ENCODE measurements at places on chromosomes 4 and X.

GRCh38 chr4:184792950-184793555 is 32.7 kb downstream of the ACSL1 start:
- peak; percentile 70 for DNase-seq

GRCh38 chrX:121851033-121851432 is 803.6 kb downstream of the GLUD2 start:
- no peak for DNase-seq

- DNase-seq: no peak
Observed at GRCh38 chr4:1211891-1212545, 36.9 kb downstream of the CTBP1 start.

GRCh38 chrX:154714925-154715324 is 36.0 kb downstream of the GAB3 start:
- DNase-seq: peak; percentile 66

DNA sequence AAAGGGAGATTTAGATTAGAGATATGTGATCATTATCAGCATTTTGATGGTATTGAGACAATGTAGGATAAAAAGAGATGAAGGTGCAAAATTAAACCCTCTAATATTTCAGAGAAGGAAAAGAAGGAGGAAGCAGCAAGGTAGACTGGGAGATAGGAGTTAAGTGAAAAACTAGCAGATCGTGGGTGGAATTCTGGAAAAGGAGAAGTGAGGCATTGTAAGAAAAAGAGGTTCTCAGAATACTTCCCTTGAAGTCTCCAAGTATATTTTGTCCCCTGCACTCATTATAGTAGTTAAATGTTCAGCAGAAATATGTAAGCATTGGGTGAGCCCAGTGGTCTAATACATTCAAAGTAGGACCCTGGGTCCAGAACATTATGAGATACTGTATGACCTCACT is 30.3 kb downstream of the COPS4 start:
- DNase-seq: no peak

DNA sequence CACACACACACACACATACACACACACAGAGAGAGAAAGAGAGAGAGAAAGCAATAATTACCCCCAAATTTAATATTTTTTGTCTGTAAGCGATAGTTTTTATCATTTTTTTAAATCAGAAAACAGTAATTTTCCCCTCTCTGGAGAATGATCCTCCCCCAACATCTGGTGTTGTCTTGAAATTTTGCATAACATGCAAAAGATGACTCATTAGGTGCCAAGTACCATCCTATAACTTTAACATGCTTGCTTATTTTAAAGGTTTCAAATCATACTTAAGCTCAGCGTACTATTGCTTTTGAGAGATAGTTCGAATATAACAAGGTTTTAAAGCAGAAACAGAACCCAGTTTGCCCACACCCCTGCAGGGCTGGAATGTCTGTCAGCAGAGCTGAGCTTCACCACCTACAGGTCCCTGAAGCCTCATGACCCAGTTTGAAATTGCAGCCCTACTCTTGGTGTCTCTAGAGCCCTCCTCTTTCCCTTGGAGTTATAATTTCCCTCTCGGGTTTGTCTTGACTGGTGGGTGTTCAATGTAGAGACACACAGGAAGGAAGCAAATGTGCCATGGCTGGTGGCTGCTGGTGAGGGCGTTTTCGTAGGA is 175.0 kb upstream of the HS3ST1 start:
- DNase-seq: no peak

GRCh38 chr4:94974773-94975172 is 217.0 kb downstream of the BMPR1B start:
- no peak for DNase-seq

DNA sequence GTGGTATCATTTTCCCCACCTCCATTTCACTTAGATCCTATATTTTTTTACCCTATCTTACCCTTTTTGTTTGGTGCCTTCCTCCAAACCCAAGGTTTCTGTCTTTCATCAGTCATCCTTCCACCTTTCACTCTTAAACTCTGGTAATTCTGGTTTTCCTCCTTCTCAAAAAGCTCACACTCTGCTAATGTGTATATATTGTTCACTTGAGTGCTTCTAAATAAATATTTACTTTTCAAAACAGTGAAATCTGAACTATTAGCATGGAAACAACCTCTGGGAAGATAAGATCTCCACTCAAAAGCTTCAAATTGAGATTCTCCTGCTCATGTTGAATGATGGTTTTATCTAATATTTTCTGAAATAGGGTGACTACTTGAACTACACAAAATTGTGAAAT is 21.5 kb downstream of the XIAP start:
- no peak for DNase-seq

DNA sequence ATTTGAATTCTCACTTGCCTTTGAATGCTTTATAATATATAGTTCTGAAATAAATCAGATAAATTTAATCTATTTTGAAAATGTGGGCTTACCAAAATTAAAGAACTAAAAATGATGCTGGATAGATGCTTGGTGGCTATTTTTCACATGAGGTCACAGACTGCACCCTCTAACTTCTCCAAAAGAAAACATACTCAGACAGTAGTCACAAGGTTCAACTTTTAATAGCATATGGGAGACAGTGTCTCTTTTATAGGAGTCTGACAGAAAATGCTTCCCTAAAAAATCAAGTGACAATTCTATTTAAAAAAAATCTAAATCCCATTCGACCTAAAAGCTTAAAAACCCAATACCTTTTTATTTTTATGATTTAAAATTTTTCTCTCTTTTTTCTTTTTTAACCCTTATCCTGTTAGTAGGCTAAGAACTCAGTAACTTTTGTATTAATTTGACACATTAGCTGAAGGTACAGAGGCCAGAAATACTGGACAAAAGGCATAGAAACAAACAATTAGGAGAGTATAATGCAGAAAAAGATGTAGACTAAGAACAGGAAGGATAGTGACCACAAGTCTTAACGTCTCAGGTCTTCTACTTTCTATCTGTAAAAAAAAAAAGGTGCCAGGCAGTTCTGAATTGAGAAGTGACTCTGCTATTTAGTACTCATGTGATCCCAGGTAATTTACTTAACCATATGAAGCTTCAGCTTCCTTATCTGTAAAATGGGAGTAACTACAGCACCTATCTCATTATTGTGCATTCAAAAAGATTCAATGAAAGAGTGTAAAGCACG is 7.6 kb downstream of the TIGD4 start:
- DNase-seq: peak; percentile 47

GRCh38 chrX:5775846-5776430 is 452.7 kb downstream of the NLGN4X start:
- peak; percentile 42 for DNase-seq

GRCh38 chr4:22238742-22239141 is 277.1 kb downstream of the ADGRA3 start:
- DNase-seq: no peak

DNA sequence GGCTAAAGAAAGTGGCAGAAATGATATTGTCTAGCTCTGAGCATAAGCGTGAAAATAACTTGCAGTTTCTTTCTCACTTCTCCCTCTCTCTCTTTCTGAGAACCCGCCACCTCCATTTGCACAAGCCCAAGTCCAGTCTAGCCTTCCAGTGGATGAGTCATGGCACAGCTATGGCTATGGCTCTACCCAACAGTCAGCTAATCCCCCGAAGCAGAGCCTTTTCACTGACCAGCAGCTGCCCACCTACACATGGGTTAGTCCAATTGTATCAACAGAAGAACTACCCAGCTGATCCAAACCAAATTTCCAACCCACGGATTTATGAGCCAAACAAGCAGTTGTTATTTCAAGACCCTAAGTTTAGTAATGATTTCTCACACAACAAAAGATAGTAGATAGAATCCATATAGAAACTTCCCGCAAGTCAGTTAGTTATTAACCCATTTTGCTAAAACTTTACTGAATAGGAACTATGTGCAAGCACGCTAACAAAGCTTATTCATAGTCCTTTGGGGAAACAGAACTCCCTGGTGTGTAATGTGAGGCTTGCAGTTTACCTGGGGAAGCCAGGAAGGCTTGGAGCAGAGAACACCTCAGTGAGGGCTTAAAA is 282.3 kb downstream of the INPP4B start:
- DNase-seq: no peak

GRCh38 chr4:157803421-157803820 is 369.4 kb downstream of the GASK1B start:
- no peak for DNase-seq

DNA sequence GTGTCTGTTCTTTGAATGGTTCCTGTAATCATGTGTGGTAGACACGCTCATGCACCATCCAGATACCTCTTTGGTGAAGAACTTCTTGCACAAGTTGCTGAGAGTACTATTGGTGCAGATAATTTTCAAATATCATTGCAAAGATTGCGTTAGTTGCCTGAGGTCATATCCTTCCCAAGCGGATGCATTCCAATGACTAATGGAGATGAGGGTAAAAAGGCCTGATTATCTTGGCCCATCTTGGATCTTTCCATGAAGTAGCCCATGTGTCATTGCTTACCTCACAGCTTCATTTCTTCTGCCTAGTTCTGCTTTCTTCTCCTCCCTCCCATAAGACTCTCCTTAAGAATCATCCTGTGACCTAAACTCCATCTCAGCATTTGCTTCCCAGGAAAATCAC is 384.9 kb upstream of the CNKSR2 start:
- no peak for DNase-seq
